ENCODE measurements at places on chromosomes 5 and 9.

DNA sequence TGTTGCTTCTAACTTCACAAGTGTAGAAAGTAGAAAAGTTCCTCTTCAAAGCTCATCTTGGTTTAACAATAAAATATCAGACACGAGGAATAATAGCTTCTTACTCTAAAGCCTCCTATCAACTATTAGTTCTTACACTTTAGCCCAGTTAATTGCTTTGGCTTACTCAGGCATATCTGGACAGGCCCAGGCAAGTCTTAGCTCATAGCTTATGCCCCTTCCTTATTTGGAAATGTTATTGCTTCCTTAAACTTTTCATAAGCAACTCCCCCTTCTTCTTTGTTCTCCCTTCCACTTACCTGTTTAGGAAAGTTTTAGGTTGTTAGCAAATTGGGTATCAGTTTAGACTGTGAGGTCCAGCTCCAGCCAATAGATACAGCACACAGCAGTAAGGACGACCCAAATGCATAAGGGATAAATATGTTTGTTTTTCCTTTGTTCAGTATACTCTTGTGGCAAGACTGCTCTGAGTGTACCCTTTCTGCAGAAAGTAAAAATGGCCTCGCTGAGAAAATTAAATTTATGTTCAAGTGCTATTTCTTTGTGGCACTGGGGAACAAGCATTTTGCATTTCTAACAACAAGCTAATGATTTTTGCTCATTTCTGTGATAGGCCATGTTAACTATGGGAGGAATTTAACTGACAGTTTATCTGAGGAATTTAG lies 162.1 kb downstream of the SMC2 start:
- no peak for DNase-seq

DNA sequence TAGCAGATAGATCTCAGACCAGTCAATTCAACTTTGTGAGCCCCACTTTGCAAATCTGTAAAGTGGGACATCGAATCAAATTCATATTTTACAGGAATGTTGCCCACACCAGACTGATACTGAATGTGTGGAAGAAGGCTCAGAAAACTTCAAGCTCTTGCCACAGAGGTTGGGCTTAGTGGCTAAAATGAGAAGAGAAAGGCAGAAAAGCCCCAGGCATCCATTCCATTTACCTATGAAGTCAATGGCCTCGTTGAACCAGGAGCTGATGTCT lies 1.7 kb downstream of the DUSP1 start:
- DNase-seq = no peak

- DNase-seq = no peak
Observed at GRCh38 chr5:76657091-76657490, 33.9 kb upstream of the F2RL2 start.

GRCh38 chr5:63261695-63262094 lies 683.1 kb downstream of the LRRC70 start:
- no peak for DNase-seq

- DNase-seq = no peak
Observed at GRCh38 chr5:40376566-40376965, 303.1 kb upstream of the PTGER4 start.

Data from stimulated activated CD8-positive, alpha-beta memory T cell treated with anti-CD3 and anti-CD28 coated beads, Interleukin-7, amount 100 ng/mL, for 24 hours (primary cell).